ENCODE measurements at places on chromosomes 7 and 10. TPM values are rescaled to one million over a fixed set of nuclear protein-coding genes. Genes with fewer than 3 reads are reported as not detected.

CTAGE8 gene
- 5.3 TPM for polyA plus RNA-seq

GIMAP5 gene
- polyA plus RNA-seq, result 7.3 TPM

- no peak for DNase-seq
Measured at GRCh38 chr7:33887266-33887975, 17.9 kb upstream of the BMPER start.

DNA sequence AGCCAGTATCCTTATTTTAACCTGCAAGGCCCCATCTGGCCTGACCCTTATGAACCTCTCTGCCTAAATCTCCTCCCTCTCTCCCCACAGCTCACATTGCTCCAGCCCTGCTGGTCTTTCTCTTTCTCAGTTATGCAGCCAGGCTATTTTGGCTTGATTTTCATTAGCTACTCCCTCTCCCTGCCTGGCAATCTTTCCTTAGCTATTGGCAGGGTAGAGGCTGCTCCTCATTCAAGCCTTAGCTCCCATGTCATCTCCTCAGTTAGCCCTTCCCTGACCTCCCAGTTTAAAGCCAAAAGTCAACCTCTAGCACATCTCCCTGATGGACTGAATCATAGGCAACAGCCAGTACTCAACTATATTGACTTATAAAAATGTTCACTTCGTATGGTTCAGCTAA is 214.4 kb upstream of the CELF2 start:
- DNase-seq, result no peak

- no peak for DNase-seq
Measured at GRCh38 chr10:17805921-17806577, 3.1 kb upstream of the MRC1 start.

- DNase-seq, result no peak
Measured at GRCh38 chr10:5720182-5720581, 35.5 kb downstream of the TASOR2 start.
